SJSA1 (cell line): ENCODE measurements at places on chromosomes 3 and 15. TPM values are rescaled to one million over a fixed set of nuclear protein-coding genes. Genes with fewer than 3 reads are reported as not detected.

- DNase-seq: no peak
Measured at GRCh38 chr3:127678315-127678599, 5.5 kb downstream of the ABTB1 start.

DNA sequence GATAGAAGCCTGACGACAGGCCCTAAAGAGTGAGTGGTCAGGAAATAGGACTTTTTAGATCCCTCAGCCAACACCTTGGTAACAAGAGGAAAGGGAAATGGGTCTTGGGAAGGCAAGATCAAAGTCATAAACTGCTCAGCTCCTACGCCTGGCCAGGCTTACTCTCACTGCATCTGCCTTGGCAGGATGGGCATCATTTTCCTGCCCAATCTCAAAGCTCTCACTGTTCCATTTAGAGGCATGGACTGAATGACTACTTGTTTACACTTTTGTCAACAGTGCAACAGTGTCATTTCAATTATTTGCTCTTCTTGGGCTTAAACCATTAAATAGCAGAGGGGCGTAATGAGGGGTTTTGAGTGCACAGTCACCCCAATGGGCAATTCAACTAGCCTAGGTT lies 808.7 kb downstream of the GRM7 start:
- DNase-seq: no peak

ANO10 gene
- 9.9 and 16.3 TPM in 2 replicates for total RNA-seq

ECT2 gene
- total RNA-seq: 84.6 and 97.0 TPM in 2 replicates

DNA sequence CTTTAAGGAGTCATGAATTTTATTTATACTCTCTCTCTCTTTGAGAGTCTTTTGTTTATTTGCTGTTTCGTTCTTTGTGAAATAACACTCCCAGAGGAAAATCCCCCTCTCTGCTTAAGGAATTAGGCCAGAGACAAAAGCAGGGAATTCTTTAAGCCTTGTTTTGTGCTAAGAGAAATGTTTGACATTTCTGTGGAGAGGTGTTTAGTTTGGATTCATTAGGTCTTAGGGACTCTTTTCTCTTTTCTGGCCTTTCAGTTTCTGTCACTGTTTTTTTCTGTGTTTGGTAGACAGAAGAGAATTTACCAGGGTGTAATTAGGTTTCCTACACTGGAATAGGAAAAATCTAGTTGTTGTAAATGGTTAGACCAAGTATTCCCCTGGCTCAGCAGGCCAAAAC lies 241.8 kb upstream of the NR2F2 start:
- no peak for DNase-seq

GRCh38 chr15:68354268-68354667 lies 76.7 kb downstream of the FEM1B start:
- peak; percentile 44 for DNase-seq

DNA sequence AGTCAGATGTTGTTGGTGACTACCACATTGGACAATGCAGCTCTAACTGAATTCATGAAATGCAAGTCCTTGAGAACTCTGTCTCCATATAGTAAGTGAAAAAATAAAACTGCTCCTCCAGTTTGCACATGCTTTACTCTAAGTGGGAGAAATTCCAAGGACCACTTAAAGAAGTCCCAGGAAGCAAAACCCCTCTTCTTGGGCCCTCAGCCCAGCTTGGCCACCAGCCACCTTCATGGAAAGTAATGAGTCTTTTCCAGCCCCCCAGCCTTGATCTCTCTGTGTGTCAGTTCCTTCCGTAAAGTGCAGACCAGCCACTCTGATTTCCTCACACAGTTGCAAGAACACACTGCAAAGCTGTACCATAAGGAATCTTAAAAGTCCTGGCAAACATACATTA lies 34.5 kb downstream of the DAPK2 start:
- DNase-seq: no peak

TTLL13 gene
- not detected in 2 replicates for total RNA-seq

DUOXA1 gene
- not detected in 2 replicates for total RNA-seq
